NCI-H226 (cell line): ENCODE measurements at places on chromosomes 16 and 17.
A peak's percentile ranks its signal among the peaks of the same experiment; 100 is the strongest.

GRCh38 chr16:48850097-48850770 lies 240.3 kb upstream of the N4BP1 start:
- no peak for DNase-seq

DNA sequence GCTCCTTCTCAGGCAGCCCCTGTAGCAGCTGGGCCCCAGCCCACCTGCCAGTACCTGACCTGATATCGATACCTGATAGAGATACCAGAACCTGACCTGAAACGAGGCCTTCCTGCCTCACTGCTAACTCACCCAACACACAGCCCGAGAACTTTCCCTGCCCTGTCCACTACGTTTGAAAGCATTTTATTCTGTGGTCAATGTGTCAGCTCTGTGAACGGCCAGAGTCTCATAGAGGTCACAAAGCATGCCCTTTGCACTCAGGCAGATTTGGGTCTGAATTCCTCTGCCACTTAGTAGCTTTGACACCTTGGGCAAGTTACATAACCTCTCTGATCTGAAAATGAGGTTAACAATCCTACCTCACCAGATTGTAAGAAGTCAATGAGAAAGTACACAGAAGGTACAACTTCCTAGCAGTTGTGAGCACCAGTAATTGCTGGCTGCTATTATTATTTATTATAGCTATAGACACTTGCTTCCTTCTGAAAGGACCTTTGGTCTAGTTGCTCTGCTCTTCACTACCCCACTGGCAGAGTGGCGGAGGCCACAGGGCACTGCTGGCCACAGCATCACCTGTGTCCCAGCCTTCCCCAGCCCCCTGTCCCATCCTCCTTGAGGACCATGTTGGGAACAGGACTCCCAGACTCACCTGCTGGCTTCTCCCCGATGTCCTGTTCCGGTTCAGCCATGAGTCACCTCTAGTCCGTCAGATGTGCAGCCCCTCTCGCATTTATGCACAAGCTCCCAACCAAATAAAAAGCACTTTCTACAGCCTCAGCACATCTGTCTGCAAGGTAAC lies 895 bp downstream of the ANKRD40CL start:
- no peak for DNase-seq

DNA sequence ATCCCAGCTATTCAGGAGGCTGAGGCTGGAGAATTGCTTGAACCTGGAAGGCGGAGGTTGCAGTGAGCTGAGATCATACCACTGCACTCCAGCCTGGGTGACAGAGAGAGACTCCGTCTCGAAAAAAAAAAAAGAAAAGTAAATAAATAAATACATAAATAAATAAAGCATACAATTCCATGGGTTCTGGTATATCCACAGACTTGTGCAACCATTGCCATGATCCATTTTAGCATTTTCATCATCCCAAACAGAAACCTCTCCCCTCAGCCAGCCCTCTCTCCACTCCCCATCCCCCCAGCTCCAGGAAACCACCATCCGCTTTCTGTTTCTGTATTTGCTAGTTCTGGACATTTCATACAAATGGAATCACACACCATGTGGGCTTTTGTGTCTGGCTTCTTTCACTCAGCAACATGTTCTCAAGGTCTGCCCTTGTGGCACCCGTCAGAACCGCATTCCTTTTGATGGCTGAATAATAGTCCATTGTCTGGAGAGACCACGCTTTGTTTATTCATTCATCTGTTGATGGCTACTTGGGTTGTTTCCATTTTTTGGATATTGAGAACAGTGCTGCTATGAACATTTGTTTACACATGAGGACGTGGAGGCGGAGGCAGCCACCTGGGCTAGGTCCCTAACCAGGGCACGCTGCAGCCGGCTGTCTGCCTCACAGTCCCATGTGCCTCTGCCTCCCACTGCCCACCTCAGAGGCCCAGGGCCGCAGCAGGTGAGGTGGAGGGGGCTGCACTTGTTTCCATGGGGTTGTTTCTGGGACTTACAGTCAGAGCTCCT lies 76.2 kb downstream of the NT5M start:
- no peak for DNase-seq

DNA sequence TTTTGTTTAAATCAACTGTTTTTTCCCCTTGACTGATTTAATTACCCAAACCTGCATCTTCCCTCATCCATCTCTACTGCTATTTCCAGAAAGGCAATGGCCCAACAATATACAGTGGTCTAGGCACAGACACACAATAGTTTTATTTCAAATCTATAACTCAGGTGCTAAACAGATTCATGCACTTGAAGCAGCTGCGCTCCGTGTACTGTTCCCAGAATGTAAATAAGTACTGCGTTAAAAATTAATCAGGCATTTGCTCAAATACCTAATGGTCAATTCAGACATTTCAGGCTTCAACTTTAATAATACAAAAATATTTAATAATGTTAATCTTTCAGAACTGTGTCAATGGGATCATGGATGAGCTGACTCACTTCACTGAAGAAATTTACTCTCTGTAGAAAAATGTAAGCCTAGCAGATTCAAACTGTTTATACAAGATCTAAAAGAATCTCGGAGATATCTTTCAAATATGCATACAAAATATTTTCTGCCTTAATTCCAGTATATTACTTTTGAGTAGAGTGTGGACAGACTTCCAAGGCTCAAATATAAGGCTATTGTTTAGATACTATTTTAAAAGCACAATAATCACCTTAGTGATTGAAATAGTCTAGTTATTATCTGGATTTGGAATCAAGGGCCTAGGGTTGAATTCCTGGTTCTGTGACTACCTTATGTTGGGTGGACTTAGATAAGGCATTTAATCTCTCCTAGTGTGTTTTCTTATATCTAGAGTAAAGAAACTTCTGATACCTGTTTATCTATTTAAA lies 97.4 kb upstream of the PSMD7 start:
- no peak for DNase-seq

DNA sequence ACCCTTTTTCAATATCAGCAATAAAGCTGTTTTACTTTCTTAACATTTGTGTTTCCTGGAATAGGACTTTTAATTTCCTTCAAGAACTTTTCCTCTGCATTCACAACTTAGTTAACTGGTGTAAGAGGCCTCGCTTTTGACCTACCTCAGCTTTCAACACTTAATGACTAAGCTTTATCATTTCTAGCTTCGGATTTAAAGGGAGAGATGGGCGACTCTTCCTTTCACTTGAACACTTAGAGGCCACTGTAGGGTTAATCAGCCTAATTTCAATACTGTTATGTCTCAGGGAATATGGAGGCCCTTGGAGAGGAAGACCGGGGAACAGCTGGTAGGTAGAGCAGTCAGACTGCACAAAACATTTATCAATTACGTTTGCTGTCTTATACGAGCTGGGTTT lies 4.7 kb downstream of the SYNRG start:
- DNase-seq = no peak

DNA sequence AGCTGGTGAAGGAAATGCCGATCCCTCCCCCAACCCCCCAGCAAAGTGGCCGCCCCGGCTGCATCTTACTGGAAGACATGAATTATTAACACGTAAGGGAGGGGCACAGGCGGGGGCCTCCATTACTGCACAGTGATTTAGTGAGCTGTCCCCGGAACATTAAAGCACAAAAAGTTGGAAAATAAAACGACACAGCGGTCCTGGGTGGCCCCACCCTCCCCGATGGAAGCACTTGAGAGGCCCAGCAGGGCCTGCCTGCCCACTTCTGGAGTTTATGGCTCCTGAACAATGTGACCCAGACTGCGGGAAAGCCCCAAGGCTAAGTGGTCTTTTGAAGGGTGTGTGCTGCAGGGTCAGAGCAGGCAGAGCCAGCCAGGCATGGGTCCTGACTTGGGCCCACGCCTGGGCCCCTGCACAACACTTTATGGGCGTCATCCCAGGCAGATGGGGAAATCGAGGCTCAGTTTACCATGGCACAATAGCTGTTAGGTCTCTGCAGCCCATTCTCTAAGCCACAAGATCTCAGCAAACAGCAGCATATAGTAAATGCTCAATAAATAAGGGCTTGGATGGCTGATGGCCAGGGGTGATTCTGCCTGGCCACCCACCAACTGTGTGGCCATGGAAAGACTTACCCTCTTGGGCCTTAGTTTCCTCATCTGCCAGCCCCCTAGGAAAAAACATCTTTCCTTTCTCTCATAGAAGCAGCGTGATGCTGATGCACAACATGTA lies 22.8 kb downstream of the CCDC102A start:
- DNase-seq = no peak

- peak; percentile 33 for DNase-seq
Observed at GRCh38 chr17:60164697-60165096, 14.9 kb downstream of the CA4 start.
